Mesendoderm (in vitro differentiated cells): ENCODE measurements at places on chromosomes 5 and 9.
A peak's percentile ranks its signal among the peaks of the same experiment; 100 is the strongest.

DNA sequence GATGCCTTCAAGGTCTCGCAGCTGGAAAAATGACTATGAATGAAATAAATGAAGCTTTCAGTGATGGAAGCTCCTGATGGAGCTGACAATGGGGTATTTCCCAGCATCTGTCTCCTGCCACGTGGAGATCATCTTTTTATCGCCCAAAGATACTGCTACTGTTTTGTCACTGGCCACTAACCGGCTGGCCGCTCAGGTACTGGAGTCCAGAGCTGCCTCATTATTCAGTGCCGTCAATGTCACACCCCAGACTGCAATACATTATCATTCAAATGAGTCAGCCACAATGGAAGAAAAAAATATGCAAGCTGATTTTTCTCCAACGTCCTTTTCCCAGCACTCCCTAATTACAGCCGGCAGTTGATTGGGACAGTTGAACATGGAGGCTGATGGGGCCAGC lies 280.4 kb downstream of the ZSWIM6 start:
- H3K27ac ChIP-seq: no peak overlapping the region
- DNase-seq: no peak
- no peaks in the 10 kb centered on the region for H3K36me3 ChIP-seq
- no peak overlapping the region for H3K4me3 ChIP-seq
- H3K27me3 ChIP-seq: no peaks in the 10 kb centered on the region
- peaks cover 2% of the 10 kb centered on the region for H3K4me1 ChIP-seq

GRCh38 chr9:89038382-89039103 lies 47.3 kb downstream of the S1PR3 start:
- no peak overlapping the region for H3K4me3 ChIP-seq
- H3K27me3 ChIP-seq: no peaks in the 10 kb centered on the region
- no peak for DNase-seq

GRCh38 chr5:149605998-149606724 lies 24.9 kb downstream of the ARHGEF37 start:
- H3K36me3 ChIP-seq: no peaks in the 10 kb centered on the region
- H3K4me1 ChIP-seq: no peaks in the 10 kb centered on the region
- H3K4me3 ChIP-seq: no peak overlapping the region
- no peak overlapping the region for H3K27ac ChIP-seq
- no peaks in the 10 kb centered on the region for H3K27me3 ChIP-seq

DNA sequence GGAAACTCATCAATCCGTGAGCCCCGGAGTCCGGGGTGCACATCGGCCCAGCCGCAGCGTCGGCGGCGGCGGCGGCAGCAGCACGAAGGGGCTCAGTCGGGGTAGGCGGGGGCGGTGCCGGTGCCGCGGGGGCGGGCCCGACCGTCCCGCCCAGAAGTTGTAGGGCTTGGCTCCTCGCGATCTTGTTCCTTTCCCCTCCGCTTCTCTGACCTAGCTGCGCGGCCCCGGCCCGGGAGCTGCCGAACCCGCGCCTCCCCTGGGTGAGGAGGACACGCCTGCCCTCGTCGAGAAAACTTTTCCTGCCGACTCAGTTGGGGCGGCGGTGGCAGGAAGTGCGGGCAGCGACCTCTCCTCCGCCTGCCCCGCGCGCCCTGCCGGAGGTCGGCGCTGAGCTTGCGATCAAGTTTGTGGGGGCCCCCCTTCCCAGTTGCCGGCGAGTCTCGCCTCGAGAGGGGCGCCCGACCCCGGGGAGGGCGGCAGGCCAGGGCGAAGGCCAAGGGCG lies at the start of gene MAN2A1:
Gene MAN2A1 (plus strand): TSS at position 188 of the 502 bp plus-strand sequence. CDS start 491 bp downstream, outside the sequence.
- H3K27me3 ChIP-seq: no peaks in the 10 kb centered on the region
- H3K4me3 ChIP-seq: peak within 1 kb of the TSS; percentile 96
- no peaks in the 10 kb centered on the region for H3K36me3 ChIP-seq
- peak within 1 kb of the TSS; percentile 91 for H3K27ac ChIP-seq

DNA sequence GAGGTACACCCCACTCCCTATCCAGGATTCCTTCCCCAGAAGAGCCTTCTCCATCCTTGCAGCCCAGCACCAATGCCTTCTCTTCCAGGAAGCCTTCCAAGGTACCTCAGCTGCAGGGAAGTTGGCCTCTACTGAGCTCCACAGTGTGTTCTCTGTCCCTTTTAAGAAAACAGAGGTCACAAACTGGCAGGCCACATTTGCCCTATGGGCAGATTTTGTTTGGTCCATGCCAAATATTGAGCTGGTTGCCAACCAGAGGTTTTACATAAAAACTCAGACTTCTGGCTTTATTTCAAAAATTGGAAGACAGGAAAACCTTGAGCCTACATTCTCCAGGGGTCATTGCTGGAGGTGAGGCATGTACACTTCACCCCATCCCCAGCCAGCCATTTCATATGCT lies 9.0 kb upstream of the NDST1 start:
- DNase-seq: no peak
- no peaks in the 10 kb centered on the region for H3K27me3 ChIP-seq
- H3K36me3 ChIP-seq: no peaks in the 10 kb centered on the region
- H3K27ac ChIP-seq: peak overlapping the region; percentile 25

DNA sequence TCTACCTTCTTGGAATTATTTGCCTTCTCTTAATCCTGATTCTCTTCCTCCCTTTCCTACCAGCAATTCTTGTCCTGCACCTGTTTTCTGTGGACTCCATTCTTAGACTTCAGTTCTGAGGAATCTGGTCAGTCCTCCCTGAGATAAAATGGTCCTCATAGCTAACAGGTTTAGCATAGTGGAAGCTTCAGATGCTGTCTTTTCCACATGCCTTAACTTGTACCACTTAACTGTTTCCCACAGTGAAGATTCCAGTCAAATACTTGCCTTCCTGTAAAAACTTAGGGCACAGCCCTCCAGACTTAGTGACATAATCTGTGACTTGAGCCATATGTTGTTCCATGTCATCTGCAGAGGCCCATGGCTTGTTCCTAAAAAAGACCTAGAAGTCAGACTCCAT lies 261.3 kb downstream of the CWC27 start:
- no peaks in the 10 kb centered on the region for H3K36me3 ChIP-seq
- H3K27ac ChIP-seq: no peak overlapping the region
- DNase-seq: no peak
- no peaks in the 10 kb centered on the region for H3K27me3 ChIP-seq

DNA sequence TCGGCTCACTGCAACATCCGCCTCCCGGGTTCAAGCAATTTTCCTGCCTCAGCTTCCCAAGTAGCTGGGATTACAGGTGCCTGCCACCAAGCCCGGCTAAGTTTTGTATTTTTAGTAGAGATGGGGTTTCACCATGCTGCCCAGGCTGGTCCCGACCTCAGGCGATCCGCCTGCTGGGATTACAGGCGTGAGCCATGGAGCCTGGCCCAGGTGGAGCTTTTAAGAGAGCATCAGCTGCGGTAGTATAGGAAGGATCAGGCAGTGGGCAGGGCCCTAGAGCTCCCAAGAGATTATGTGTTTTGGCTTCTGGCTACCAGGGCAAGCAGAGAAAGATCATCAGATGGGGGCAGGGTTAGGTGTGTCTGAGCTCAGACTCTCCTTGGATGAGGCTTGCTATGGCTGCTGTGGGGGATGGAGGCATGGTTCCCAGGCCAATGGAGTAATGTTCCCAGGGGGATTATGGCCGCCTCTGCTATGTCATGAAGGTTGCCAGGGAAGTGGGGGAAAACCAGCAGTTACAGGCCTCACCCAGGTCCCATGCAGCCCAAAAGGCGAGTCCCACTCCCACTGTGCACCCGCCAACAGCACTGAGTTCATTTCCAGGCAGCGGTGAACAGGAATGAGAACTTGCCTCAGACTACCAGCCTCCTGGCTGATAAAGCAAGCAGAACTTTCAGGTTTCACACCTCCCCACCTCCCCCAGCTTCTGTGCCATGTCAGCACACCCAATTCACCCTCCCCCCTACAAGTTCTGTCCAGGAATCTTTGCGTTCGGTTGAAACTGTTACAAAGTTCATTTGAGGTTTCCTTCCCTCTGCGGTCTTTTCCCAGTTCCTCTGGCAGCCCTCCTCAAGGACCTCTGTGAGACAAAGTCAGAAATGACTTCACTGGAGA lies 507.6 kb downstream of the SPATA31D1 start:
- H3K27me3 ChIP-seq: no peaks in the 10 kb centered on the region
- H3K4me3 ChIP-seq: no peak overlapping the region
- DNase-seq: no peak
- H3K27ac ChIP-seq: no peak overlapping the region

- no peak overlapping the region for H3K4me3 ChIP-seq
- no peak overlapping the region for H3K27ac ChIP-seq
- no peaks in the 10 kb centered on the region for H3K36me3 ChIP-seq
- peaks cover 12% of the 10 kb centered on the region for H3K27me3 ChIP-seq
These were observed 40.0 kb downstream of the EBF1 start for GRCh38 chr5:159059722-159060121.

GRCh38 chr5:102845041-102845440 lies 89.9 kb downstream of the PAM start:
- no peaks in the 10 kb centered on the region for H3K36me3 ChIP-seq
- no peaks in the 10 kb centered on the region for H3K27me3 ChIP-seq
- no peak for DNase-seq
- H3K4me3 ChIP-seq: no peak overlapping the region

GRCh38 chr5:81425569-81425968 lies 31.6 kb upstream of the ACOT12 start:
- H3K4me3 ChIP-seq: no peak overlapping the region
- no peaks in the 10 kb centered on the region for H3K27me3 ChIP-seq
- no peak overlapping the region for H3K27ac ChIP-seq
- no peaks in the 10 kb centered on the region for H3K36me3 ChIP-seq

- no peak overlapping the region for H3K4me3 ChIP-seq
- H3K27me3 ChIP-seq: no peaks in the 10 kb centered on the region
- no peaks in the 10 kb centered on the region for H3K4me1 ChIP-seq
These were observed 383.6 kb downstream of the CCDC171 start for GRCh38 chr9:15936306-15936921.

DNA sequence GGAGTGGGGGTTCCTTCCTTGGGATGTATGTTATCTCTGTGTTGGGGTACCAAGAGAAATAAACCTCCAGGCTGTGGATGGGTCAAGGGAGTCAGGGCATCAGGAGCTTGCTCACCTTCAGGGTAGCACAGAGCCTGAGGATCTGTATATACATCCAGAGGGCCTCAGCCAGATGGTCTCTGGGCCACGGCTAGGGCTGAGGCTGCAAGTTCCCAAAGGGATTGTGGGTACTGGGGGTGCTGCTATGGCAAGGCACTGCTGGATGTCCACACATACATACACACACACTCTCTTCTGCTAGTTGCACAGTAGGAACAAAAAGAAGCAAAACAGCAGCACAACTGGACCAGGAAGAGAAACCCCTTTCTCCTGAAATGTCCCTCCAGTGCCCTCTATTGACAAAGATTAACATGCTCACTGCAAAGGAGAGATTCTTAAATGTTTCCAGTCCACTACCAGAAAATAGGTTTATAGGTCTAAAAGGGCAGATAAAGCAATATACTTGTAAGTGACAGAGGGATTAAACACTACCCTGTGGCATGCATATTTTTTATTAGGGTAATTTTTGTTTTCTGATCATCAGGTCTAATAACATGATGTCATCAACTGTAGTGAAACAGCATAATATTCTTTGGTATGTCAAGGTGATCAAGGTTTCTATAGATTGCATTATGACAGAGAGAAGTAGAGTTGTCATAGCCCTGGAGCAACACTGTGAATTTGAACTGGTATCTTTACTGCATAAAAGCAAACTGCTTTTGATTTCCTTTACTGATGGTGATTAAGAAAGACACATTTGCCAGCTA lies 56.3 kb upstream of the KCNN2 start:
- no peak overlapping the region for H3K27ac ChIP-seq
- no peaks in the 10 kb centered on the region for H3K36me3 ChIP-seq
- DNase-seq: peak; percentile 55

DNA sequence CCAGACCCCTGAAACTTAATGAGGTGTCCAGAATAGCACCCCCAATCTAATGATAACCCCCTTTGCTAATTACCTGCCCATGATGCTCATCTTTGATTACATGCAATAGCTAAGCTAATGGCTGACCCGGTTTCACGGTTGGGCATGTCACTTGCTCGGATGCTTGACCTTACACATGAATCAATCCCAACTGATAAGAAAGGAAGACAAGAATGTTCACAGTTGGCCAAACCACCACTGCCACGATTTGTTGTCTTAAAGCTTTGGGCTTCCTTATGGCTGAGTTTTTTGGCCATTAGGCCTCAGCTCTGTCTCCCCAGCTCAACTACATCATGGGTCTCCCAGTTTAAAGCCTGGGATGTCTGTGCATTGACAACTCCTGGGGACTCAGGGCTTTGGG lies 53.1 kb upstream of the TGFBR1 start:
- H3K27ac ChIP-seq: no peak overlapping the region
- no peak overlapping the region for H3K4me3 ChIP-seq
- H3K36me3 ChIP-seq: no peaks in the 10 kb centered on the region
- DNase-seq: no peak
- H3K4me1 ChIP-seq: no peaks in the 10 kb centered on the region

DNA sequence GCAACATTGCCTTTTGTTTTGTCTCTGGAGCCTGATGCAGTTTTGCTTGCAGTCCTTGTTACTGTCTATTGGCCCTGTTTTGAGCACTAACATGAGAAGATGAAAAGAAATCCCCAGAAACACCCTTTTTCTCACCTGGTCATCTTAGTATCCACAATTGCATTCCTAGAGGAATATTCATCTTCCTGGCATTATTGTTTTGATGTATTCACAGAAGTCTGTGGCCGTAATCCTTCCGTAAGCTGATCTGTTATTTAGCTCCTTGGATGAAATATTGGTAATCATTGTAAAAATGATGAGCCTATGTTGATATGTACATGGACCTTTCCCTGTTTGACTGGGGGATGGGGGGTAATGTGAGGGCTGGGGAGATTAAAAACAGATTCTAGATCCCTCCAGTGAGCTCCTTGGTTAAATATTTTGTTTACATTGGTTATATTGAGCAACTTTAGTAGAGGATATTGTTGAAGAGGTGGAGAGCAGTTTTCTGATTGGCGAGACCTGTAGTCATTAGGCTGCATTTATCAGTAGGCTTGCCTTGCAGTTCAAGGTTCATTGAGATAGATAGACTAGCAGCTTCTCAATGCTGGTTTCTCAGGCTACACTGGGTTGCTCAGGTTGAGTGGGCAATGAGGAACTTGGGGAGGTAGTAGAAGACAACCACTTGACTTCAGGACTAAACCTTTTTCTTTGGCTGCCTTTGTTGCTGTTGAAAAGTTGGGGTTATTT lies 117.5 kb downstream of the MACIR start:
- no peaks in the 10 kb centered on the region for H3K4me1 ChIP-seq
- DNase-seq: no peak
- H3K36me3 ChIP-seq: no peaks in the 10 kb centered on the region
- no peaks in the 10 kb centered on the region for H3K27me3 ChIP-seq
- H3K27ac ChIP-seq: no peak overlapping the region

GRCh38 chr9:137774775-137775386 lies 102.7 kb upstream of the CACNA1B start:
- H3K36me3 ChIP-seq: peaks cover 10% of the 10 kb centered on the region
- no peak overlapping the region for H3K4me3 ChIP-seq
- no peaks in the 10 kb centered on the region for H3K4me1 ChIP-seq
- no peak for DNase-seq
- no peaks in the 10 kb centered on the region for H3K27me3 ChIP-seq
- no peak overlapping the region for H3K27ac ChIP-seq

DNA sequence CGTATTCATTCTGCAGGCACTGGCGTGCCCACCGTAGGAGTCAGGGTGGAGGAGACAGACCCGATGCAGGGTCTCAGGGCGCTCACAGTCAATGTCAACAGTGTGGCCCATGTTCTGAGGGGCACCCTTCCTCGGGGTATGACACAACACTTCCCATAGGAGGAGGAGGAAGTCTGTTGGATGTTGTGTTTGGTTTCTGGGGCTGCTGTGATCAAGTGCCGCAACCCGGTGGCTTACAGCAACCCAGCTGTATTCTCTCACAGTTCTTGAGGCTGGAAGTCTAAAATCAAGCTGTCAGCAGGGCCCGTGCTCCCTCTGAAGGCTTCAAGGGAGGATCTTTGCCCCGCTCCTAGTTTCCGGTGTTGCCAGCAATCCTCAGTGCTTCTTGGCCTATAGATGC lies 5.6 kb upstream of the HNRNPAB start:
- no peak overlapping the region for H3K4me3 ChIP-seq
- no peaks in the 10 kb centered on the region for H3K4me1 ChIP-seq
- no peaks in the 10 kb centered on the region for H3K36me3 ChIP-seq
- no peaks in the 10 kb centered on the region for H3K27me3 ChIP-seq
